Naive thymus-derived CD8-positive, alpha-beta T cell (primary cell): ENCODE measurements at places on chromosomes 6 and 20.

GRCh38 chr6:80767808-80768207 lies 661.3 kb downstream of the BCKDHB start:
- no peak for DNase-seq

GRCh38 chr6:49958180-49958579 lies 5.8 kb downstream of the DEFB114 start:
- no peak for DNase-seq

DNA sequence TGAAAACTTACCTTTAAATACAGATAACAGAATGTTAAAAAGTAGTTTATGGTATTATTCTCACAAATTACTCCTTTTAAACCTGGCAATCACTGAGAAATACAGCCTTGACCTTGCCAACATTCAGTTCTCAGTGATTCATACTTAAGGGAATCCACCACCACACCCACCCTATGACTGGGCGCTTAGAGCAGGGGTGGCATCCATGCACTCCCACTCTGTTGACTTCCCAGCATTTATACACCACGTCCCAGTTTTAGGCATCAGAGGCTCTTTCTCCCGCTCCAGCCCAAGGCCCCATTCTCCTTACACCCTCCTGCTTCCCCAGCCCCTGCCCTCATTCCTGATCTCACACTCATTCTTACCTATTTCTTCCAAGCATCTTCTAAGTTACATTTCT lies 16.3 kb downstream of the TRAF3IP2 start:
- no peak for DNase-seq

GRCh38 chr6:111653979-111654378 lies 48.3 kb upstream of the TRAF3IP2 start:
- DNase-seq: no peak

DNA sequence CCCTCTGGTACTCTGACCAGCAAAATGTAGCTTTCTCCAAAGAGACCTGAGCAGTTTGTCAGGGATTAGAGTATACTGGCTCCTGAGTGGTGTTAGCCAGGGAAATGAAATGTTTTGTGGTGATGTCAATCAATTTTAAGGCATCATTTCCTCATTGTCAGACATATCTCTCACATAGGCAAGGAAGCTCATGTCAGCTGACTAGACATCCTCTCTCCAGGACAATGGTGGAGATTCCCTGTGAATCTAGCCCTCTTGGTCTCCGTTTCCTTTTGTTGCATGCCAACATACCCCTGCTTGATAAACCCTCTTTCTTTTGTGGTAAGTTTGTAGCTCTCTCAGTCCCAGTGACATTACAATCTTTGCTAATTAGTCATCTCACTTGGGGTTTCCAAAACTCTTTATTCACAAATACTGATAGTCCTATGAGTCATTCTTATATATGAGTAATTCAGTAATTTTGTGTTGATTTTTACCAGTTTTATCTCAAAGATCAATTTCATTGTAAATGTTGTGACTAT lies 135.6 kb upstream of the PTPRK start:
- DNase-seq: no peak

- no peak for DNase-seq
Observed at GRCh38 chr20:19692685-19693119, 65.4 kb upstream of the RIN2 start.

DNA sequence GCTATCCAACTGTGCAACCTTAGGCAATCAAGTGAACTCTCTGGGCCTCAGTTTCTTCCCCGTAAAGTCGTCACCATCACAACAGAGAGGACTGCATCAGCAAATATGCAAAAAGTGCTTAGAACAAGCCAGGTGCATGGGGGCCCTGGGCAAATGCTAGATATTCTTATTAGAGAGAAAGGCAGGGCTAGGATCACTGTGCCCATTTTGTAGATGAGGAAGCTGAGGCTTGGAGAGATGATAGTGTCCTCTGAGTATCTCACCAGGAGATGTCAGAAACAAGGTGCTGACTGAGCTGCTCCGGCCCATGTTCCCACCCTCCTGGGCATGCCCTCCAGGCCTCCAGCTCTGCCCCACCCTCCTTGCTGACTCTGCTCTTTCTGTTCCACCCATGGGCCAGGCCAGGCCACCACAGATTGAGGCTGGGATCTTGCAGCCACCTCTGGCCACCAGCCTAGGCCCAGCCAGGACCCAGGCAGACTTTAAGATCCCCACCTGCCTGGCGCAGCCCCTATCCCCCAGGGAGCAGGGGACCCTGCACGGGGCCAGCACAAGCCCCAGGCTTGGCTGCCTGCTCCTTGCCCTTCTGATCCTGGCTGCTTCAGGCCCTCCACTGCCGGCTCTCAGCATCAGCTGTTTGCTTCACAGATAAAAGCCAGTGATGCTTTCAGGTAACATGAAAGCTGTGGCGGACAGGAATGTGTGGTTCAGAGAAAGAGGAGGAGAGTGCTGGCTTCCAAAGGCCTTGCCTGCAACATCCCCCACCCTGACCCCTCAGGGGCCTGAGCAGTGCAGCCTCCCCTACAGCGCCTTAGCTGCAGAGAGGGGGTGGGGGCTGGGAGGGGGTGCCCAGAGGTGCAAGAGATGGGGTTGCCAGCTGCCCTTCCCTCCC lies 47.6 kb downstream of the GRM4 start:
- DNase-seq: no peak

GRCh38 chr6:38283734-38284362 lies 355.9 kb downstream of the BTBD9 start:
- no peak for DNase-seq

GRCh38 chr6:113184291-113184690 lies 672.9 kb upstream of the MARCKS start:
- DNase-seq: no peak

DNA sequence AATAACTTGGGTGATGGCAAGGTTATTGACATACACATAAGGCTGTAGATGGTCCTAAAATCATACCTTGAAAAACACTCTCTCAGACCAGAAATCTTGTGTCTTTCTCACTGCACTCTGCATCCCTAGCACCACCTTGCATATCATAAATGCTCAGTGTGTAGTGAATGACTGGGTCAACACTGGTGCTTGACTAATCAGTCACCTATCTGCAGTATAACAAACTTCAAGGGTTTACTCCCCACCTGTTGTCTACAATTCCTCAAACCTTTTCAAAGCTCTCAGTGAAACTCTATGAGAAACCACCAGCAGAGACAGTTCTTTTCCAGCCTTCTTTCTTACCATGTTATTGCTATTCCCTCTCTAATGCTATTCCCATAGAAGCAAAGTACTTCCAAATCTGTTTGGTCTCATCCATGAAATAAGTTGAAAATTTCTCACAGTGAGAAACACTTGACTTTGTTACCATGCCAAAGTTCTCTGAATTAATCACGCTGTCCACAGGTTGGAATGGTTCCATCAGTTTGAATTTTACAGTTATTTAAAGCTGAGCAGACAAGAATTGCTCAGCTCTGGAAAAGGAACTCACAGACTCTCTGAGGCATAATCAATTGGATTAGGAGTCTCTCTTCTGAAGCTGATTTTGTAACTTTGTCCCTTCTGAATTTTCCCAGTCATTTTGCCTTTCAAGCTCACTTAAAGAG lies 104.8 kb upstream of the EYA4 start:
- DNase-seq: no peak

- no peak for DNase-seq
Observed at GRCh38 chr20:5504061-5504739, 187.4 kb upstream of the PROKR2 start.

DNA sequence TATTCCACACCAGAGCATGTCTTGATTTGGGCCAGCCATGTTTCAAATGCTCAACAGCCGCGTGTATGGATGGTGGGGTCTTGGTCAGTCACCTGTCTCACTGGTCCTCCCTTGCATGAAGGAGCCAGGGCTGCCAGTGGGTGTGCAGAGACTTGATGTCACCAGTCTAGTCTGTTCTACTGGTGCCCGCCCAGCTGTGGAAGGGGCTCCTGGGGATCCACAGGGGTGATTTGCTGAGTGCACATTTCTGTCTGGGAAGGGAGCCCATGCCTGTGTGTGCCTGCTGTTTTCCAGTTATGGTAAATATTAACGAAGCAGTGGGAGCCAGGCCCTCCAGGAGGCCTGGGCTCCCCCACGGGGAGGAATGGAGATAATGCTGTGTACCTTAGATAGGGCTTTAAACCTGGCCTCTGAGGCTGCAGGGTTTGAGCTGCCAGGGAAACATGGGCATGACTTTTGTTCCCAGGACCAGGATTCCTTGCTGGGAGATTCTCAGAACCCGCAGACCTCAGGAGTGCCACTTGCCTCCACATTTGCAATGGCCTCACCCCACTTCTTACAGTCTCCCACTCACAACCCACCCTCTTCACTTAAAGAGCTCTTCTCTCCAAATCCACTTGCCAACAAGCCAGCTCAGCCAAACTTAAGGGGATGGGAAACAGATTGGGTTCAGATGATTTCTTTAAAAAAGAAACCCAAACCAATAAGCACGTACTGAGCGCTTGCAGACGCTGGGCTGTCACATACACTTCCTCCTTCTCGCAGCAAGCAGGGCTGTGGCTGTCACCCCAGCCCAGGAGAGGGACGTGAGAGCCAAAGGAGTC lies 54.1 kb downstream of the VEGFA start:
- no peak for DNase-seq

GRCh38 chr6:149027484-149027883 lies 280.7 kb downstream of the UST start:
- no peak for DNase-seq

GRCh38 chr20:49608752-49609670 lies 41.1 kb upstream of the PTGIS start:
- peak; percentile 75 for DNase-seq

- peak; percentile 7 for DNase-seq
Observed at GRCh38 chr6:169807699-169808607, 56.5 kb downstream of the ERMARD start.

DNA sequence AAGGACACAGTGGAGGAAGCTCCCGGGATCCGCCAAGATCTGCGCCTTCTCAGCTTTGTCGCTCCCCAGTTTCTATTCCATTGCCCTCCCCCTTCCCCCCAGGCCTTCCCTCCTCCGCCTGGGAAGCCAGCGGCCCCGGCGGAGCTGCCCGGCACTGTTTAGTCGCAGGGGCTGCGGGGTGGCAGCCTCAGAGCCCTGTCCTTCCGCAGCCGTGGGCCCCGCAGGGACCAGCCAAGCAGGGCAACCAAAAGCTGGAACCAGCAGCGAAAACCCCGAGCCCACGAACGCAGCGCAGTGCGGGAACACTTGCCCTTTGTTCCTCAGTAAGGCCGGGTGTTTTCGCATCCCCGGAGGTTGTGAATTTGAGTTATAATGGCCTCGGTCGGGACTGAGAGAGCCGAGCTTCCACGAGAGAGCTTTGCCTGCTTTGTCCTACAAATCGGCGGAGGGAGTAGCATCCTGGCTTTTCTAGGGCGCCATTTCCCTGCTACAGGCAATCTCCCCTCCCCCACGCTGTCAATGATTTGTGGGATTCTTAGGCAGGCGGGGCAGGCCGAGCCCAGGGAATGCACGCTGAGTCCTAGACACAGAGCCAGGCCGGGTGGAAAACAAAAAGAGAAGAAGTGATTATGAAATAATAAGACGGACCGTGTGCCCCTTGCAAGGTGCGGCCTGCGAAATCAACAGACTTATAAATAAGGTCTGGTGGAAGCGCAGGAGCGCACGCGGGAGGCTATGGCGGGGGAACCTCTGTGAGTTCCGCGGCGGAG lies 4.0 kb upstream of the TUBB2B start:
- DNase-seq: no peak

- no peak for DNase-seq
Observed at GRCh38 chr6:26318459-26319404, 46.3 kb upstream of the BTN3A2 start.

GRCh38 chr6:84836366-84836765 lies 72.0 kb upstream of the TBX18 start:
- no peak for DNase-seq

GRCh38 chr6:139250296-139251044 lies 41.3 kb downstream of the TXLNB start:
- peak; percentile 8 for DNase-seq

DNA sequence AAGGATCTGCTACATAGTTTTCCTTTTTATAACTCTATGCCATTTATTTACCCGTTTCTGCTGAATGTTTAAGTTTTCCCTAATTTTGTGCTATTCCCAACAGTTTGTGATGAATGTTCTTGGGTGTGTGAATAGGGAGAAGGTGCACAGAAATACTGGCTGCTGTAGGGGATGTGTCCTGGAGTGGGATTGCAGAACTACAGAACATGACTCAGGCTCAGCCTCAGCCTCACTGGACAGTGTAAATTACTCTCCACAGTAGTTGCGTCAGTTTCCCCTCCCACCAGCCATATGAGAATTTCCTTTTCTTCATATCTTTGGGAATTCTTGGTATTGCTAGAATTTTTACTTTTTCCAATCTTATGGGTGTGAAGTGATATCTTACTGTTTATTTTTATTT lies 57.0 kb downstream of the SLX4IP start:
- DNase-seq: no peak

GRCh38 chr6:169165561-169166300 lies 87.9 kb downstream of the THBS2 start:
- DNase-seq: no peak

GRCh38 chr20:18005990-18006364 lies 37.2 kb downstream of the MGME1 start:
- no peak for DNase-seq

GRCh38 chr6:10315658-10316372 lies 99.1 kb downstream of the TFAP2A start:
- DNase-seq: no peak

- DNase-seq: no peak
Observed at GRCh38 chr6:75154973-75155372, 50.9 kb downstream of the COL12A1 start.

GRCh38 chr6:134950482-134950881 lies 581 bp upstream of the ALDH8A1 start:
- DNase-seq: no peak

DNA sequence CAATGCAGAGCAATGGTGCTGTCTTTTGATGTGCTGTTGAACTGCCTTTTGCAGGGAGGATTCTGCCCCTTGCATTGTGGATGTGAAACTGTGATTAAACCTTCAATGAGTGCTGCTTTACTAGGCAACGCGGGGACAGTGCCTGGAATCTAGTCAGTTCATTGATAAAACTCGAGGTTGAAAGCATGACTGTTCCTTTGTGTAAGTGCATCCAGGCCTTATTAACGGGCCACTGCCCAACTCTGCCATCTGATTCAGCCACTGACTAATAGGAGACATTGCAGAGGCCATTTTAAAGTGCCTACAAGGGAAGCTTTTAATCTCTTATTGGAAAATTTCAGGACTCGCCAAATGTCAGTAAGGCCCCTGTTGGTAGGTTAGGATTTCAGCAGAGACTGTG lies 49.3 kb downstream of the SLC35F1 start:
- DNase-seq: no peak

- no peak for DNase-seq
Observed at GRCh38 chr6:150347845-150348244, 21.0 kb upstream of the IYD start.

- DNase-seq: no peak
Observed at GRCh38 chr20:43102394-43102793, 87.3 kb downstream of the PTPRT start.

DNA sequence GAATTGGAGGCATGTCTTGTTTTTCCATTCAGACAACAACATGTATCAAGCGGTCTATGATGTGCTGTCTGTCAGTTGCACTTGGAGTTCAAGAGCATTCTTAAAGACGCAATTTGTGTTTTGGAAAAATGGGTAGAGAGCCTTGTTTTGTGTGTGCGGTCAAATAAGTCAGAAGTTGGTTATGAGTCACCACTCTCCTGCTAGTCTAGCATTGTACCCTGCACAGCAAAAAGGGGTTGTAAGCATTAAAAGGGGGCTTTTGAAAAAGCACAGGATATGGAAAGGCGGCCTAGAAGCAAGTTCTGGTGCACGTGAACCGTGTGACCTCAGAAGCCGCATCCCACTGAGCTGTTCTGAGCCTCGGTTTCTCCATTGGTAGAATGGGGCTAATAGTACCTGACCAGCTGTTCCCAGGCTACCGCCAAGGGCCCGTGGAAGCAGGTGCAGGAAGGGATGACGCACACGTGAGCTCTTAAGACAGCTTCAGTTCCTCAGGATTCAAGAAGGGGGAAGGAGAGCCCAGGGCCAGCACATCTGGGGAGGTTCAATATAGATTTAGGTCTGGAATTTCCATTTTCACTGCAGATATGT lies 61.6 kb upstream of the SNX9 start:
- peak; percentile 55 for DNase-seq
